ENCODE measurements at places on chromosomes 2 and 18.
A peak's percentile ranks its signal among the peaks of the same experiment; 100 is the strongest.

- DNase-seq, result no peak
Measured at GRCh38 chr2:133166031-133166430, 402.2 kb downstream of the NCKAP5 start.

DNA sequence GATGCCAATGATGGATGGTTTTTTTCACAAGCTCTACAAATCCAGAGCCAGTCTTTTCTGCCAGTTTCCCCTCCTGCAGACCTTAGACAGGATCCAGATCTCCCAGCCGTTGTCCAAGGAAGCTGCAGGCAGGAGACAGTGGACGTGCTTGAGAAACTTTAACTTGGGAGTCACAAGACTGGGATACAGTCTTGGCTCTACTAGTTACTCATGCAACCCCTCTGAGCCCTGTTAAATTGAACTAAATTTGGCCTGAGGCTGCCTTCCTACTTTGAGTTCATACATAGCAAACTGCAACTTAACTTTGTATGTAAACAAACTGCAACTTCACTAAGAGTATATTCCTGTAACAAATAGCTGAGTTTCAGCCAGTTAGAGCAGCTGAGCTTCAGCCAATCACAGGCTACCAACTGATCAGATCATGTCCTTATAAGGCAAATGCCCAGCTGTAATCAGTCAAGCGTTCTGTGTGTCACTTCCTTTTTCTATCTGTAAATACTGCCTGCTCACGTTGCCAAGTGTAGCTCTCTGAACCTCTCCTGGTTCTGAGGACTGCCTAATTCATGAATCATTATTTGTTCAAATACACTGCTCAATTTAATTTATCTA, 140.9 kb downstream of the CAPN13 start:
- DNase-seq, result no peak

- no peak for DNase-seq
Measured at GRCh38 chr2:71462056-71462605, 8.8 kb downstream of the DYSF start.

GRCh38 chr2:46480562-46480961, 1.2 kb downstream of the TMEM247 start:
- no peak for DNase-seq

DNA sequence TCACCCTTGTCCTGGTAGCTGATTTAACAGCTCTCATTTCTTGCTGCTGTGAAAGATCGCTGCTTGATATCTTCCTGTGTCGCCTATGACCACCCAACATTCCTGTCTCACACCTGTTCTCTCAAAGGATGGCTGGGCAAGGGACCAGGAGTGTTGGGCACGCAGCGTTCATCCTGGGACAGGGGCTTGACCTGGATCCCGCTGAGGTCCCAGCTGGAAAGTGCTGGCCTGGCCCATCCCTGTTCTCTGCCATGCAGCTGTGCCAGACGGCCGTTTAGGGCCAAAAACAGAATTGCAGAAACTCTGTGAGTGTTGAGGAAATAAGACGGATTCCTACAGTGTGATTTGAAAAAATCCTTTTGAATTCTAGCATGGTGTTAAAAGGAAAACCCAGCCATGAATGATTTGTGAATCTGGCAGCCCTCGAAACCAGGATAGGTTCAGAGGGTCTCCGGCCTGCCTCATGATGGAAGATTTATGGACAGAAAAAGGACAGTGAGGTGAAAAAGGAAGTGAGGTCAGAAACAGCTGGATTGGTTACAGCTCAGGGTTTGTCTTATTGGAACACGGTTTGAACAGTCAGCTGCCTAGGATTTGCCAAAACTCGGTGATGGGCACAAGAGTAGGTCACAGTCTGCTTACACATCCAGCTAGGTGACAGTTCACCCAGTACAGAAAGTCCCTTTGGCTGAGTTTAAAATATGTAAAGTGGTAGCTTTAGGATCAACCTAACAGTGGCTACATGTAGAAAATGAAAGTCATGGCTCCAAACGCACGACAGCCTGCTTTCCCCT, 164.8 kb downstream of the DCDC2C start:
- DNase-seq, result no peak

GRCh38 chr2:156580501-156580900, 144.3 kb downstream of the GPD2 start:
- no peak for DNase-seq

DNA sequence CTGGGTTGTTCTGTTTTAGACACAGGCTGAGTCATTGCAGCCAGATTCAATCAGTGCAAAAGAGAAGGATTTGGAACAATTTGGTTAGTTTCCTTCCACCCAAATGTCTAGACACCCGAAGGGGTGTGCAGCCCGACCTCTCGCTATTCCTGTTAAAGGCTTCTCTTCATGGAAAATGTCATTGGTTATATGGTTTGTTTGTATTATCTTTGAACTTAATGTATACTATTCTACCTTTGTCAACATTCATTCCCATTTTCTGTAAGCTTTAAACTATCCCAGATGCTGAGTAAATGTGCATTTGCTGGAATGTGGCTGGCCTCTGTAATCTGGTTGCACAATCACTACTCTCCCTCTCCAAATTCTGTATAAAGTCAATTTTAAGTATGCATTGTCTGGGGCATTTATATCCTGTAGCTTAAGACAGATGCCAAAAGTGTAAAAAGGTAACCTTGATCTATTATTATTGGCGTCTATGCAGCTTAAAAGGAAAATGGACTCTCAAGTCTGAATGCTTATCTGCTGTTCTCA, 80.4 kb upstream of the RND3 start:
- no peak for DNase-seq

- DNase-seq, result no peak
Measured at GRCh38 chr2:101881131-101881530, 110.6 kb upstream of the IL1R2 start.

GRCh38 chr2:157890969-157891642, 15.0 kb upstream of the ACVR1 start:
- no peak for DNase-seq

- no peak for DNase-seq
Measured at GRCh38 chr2:126753501-126754212, 97.7 kb downstream of the GYPC start.

- DNase-seq, result no peak
Measured at GRCh38 chr2:191840921-191841320, 6.0 kb downstream of the CAVIN2 start.

DNA sequence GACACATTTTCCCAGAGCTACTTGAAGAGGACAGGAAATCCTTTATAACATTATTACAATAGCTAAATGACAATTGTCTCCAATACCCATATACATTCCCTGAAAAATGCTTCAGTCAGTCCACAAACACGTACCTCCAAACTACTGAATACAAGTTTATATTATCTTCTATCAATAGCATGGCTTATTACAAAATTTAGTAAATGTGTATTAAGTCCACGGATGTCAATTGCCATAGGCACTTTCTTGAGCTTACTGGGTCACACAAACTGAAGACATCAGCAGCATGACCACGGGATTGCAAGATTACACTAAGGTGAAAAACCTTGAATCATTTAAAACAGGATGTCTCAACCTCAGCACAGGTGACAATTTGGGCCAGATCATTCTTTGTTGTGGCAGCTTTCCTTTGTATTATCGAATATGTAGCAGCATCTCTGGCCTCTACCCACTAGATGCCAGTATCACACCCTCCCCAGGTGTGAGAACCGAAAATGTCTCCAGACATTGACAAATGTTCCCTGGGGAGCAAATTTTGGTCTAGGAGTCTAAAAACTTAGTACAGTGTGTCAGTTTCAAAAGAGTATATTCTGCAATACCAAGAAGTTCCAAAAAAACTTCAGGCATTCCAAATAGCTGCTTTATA, 1.4 kb downstream of the MBD2 start:
- DNase-seq, result peak; percentile 71

- no peak for DNase-seq
Measured at GRCh38 chr2:20931346-20931745, 108.4 kb upstream of the LDAH start.

- DNase-seq, result no peak
Measured at GRCh38 chr18:79987566-79987965, 797 bp downstream of the TXNL4A start.

GRCh38 chr2:155412598-155412997, 714.1 kb downstream of the KCNJ3 start:
- no peak for DNase-seq

- no peak for DNase-seq
Measured at GRCh38 chr2:143165291-143165690, 36.1 kb downstream of the ARHGAP15 start.

DNA sequence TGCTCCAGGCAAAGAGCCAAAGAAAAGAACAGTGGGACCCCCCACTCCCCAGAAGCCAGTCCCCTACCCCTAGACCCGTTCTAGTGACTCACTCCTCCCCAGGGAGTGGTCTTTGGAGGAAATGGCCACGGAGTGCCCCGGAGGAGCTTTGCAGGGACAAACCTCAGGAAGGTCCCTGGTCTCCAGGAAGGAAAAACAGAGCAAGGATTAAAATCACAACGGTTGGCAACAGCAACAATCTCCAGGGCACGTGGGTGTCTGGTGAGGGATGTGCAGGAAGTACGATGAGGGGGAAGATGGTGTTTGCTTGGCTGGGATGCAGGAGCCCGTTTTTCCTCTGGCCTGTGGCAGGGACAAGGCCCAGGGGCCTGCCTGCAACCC, 135.0 kb downstream of the SMAD2 start:
- DNase-seq, result no peak

GRCh38 chr18:55041366-55041765, 82.1 kb upstream of the CCDC68 start:
- DNase-seq, result no peak

DNA sequence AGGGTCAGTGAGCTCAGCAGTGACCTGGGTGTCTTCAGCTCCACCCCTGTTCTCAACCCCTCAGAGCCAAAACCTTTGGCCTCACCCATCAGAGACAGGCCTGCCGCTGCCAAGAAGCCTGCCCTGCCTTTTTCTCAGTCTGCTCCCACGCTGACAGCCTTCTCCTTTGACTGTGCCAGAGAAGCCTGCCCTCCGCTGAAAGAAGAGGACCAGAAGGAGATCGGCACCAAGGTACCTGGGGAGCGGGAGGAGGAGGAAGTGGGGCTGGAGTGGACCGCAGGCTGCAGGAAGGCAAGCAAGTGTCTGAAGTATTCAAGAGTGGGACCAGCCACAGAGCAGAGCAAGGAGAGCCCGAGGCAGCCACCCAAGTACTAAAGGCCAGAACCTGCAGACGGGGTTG, 33.2 kb downstream of the TOGARAM2 start:
- DNase-seq, result no peak

DNA sequence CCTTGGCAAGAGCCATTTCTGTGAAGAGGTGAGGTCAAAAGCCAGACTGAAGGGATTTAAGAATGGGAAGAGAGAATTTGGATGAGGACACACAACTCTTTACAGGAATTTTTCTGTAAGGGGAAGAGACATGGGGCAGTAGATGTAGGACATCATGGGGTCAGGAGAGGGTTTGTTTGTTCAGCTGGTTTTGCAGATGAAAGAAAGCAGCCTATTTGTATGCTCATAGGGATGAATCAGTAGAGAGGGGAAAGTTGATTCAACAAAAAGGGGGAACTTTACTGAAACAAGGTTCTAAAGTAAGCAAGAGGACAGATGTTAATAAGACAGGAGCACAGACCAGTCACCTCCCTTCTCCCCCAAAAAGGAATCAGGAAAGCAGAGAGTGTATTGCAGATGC, 11.2 kb downstream of the SCG2 start:
- no peak for DNase-seq

DNA sequence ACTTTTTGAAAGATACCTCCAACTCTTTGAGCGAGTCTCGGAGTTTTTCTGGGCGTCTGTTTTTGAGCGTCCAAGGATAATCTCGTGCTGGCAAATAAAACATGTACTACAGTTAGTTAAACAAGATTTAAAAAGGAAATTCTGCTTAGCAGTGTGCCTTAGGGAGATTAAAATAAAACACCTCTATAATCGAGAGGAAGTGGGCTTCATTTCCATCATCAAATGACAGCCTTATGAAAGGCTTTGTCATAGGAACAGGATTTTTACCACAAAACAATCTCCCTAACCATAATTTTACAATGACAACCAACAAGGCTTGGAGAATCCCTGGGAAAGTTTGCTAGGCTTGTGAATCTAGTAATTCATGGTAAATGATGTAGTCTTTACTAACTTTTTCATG, 103.4 kb downstream of the WDPCP start:
- no peak for DNase-seq

- DNase-seq, result peak; percentile 64
Measured at GRCh38 chr2:149331023-149331400, 625 bp downstream of the LYPD6 start.

GRCh38 chr2:237691029-237691907, 63.9 kb downstream of the LRRFIP1 start:
- peak; percentile 87 for DNase-seq

- peak; percentile 42 for DNase-seq
Measured at GRCh38 chr2:168145011-168145410, 102.4 kb downstream of the STK39 start.

- DNase-seq, result peak; percentile 63
Measured at GRCh38 chr2:231709636-231709980, 1.3 kb downstream of the PTMA start.

GRCh38 chr2:207334624-207335371, 169.1 kb upstream of the KLF7 start:
- DNase-seq, result no peak
